ENCODE measurements at places on chromosomes 7 and 10.
A peak's percentile ranks its signal among the peaks of the same experiment; 100 is the strongest.

DNA sequence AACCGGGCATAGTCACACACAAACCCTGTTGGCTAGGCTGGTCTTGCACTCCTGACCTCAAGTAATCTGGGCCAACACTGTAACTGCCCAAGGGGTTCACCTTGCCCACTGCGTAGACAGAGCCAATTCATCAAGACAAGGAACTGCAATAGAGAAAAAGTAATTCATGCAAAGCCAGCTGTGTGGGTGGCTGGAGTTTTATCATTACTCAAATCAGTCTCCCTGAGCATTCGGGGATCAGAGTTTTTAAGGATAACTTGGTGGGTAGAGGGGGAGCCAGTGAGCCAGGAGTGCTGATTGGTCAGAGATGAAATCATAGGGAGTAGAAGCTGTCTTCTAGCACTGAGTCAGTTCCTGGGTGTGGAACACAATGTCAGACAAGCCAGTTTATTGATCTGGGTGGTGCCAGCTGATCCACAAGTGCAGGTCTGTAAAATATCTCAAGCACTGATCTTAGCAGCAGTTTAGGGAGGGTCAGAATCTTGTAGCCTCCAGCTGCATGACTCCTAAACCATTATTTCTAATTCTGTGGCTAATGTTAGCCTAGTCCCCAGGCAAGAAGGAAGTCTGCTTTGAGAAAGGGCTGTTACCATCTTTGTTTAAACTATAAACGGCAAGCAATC lies 15.6 kb upstream of the FXYD4 start:
- no peak for DNase-seq

DNA sequence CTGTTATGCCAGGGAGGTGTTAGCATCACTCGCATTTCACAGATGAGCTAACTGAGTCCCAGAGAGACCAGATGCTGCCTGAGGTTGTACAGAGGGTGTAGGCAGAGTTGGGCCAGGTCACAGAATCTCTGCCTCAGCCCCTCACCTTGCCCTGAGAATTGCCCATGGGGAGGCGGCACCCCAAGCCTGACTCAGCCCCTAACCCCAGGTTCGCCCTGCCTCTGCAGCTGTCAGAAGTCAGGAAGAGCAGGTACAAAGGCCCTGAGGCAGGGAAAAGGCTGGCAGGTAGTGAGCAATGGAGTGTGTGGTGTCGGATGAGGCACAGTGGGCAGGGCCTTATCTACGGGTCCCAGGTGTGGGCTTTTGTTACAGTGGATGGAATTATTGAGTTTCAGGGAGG lies 79.4 kb downstream of the MYL10 start:
- no peak for DNase-seq

GRCh38 chr7:4718075-4718474 lies 36.0 kb downstream of the FOXK1 start:
- no peak for DNase-seq

- DNase-seq = peak; percentile 84
Measured at GRCh38 chr7:140653319-140654108, 12.9 kb upstream of the DENND2A start.

DNA sequence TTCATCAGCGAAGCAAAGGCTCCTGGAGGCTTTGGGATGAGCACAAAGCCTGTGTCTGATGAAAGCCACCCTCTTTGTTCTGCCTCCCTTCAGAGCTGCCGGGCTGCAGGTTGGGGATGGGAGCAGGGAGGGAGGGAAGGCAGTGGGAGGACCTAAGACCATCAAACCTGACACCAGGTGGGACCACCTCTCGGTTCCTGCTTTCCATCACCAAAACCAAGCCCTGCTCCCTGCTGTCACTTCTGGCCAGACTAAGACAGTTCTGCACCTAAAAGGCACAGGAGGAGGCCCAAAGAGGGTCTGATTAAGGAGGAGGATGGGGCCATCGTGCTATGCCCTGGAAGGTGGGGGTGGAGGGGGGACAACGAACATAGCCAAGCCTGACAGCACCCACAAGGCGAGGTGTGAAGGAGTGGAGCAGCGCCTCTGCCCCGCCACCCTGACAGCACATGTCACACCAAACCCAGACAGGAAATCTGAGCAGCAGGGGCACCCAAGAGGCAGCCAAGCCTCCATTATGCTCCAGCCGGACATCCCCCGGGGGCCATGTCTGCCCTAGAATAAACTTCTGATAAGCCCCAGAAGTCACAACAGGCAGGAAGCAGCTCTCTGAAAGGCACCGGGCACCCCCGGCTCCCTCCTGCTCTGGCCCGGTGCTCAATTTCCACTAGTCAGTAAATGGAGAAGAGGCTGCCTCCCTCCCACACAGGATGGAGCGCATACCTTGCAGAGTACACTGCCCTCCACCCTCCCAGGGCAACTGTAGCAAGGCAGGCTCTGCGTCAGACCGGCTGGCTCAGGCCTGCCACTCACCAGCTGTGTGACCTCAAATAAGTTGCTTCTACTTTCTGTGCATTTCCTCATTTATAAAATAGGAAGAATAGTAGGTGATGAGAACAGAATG lies 48.9 kb downstream of the DLG5 start:
- peak; percentile 70 for DNase-seq

DNA sequence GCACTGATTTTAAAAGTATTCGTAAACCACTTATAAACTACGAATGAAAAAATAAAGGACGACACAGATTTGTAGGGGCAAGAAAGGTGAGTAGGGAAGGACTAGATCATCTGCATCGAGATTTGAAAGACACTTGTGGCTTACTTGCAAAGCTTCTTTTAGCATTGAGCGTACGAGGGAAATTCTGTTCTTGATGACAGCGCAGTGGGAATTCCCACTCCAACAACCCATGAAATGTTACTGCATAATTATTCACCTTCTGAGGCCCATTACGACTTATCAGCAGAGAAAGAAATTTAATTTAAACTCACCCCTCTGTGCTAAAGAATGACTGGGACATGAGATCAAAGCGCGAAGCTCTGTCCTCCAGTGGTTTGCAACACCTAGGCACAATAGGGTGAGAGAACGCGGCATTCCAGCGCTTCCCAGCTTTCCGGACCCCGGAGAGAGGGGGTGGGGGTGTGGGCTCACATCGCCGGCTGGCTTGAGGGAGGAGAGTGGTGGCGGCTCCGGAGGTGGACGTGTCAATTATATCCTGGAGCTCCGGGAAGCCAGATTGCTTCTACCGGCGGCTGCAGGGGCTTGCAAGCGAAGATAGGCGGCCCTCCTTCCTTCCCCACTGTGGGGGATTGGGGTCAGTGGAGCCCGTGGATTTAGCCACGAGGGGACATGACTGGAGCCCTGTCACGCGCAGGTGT lies 10.3 kb downstream of the SP8 start:
- no peak for DNase-seq

GRCh38 chr10:63711867-63712716 lies 190.9 kb downstream of the REEP3 start:
- DNase-seq = peak; percentile 98

DNA sequence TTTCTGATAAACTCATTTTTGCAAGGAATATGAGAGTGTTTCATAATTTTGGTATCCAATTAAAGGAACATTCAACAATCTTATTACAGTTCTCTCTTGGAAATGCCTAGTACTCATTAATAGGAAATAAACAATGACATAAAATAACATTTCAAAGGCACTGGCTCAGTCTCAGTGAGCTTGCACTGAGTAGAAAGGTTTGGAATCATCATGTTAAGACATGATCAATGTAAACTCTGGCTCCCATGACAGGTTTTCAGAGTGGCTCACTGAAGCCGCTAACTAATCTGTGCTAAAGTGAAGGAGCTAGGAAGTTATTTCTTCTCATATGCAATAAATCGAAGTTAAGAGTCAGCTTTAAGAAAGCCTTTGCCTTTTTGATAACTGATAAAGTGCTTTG lies 203.3 kb upstream of the HGF start:
- no peak for DNase-seq

DNA sequence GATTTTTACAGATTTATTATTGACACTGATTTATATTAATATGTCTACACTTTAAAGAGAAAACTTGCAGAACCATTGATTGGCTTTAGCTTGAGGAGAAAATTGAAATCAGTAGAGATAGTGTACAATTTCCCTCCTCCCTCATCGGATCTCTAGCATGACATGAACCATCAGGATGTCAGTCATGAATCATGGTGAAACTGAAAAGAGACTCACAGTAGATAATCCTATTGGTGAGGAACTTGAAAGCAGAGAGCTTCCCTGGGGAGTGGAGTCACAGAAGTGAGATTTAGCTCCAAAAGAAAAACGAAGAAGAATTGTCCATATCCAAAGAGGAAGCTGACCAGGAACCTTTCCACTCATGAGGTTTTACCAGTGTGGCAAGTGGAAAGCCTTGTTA lies 346.8 kb downstream of the ABCA13 start:
- DNase-seq = no peak

- no peak for DNase-seq
Measured at GRCh38 chr7:7109934-7110333, 72.4 kb upstream of the C1GALT1 start.

- DNase-seq = no peak
Measured at GRCh38 chr10:35355971-35356724, 19.8 kb downstream of the CCNY start.

DNA sequence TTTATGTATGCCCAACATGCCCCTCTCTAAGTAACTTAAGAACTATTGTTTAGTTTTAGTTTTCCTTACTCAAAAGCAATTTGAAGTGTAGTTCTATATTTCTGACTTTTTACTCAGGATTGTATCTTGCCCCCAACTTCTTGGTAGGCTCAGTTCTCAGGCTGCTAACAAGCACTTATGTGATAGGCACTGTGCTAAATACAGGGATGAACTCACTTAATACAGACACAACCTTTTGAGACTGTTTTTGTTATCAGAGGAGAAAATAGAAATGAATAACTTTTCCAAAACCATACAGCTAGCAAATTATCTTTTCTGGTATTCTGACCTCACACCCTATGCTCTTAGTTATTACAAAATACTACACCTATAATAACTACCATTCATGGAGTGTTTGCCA lies 16.3 kb downstream of the TAX1BP1 start:
- DNase-seq = no peak

DNA sequence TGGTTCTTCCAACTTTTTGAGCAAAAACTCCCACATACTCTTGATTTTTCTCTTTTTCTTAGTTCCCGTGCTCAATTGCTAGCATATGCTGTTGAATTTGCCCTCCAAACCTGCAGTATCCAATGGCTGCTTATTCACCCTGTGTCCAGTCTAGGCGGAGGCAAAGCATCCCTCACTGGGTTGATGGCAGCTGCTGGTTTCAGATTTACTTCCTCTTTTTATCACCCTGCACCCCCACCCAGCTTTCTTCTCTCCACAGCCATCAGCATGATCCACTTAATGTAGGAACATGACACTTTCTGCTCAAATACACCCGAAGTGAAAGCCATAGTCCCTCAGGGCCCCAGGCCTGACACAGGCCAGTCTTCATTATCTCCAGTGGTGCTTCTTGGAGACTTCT lies 87.6 kb upstream of the ADARB2 start:
- no peak for DNase-seq

DNA sequence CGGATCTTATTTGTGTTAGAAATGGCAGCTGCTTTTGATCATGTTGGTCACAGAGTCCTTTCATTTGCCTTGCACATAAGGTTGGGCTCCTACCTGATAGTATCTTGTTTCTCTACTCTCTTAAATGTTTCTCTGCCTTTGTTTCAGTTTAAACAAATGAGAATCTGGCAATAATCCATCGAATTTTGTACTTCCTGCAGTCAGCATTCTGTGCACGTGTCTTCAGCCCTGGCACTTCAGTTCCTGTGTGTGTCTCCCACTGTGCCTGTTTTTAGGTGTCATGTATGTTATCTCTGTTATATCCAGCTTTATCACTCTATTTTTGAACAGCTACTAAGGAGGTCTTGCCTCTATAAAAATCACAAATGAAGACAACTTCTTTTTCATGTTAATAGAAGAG lies 28.4 kb upstream of the PTER start:
- DNase-seq = peak; percentile 19

DNA sequence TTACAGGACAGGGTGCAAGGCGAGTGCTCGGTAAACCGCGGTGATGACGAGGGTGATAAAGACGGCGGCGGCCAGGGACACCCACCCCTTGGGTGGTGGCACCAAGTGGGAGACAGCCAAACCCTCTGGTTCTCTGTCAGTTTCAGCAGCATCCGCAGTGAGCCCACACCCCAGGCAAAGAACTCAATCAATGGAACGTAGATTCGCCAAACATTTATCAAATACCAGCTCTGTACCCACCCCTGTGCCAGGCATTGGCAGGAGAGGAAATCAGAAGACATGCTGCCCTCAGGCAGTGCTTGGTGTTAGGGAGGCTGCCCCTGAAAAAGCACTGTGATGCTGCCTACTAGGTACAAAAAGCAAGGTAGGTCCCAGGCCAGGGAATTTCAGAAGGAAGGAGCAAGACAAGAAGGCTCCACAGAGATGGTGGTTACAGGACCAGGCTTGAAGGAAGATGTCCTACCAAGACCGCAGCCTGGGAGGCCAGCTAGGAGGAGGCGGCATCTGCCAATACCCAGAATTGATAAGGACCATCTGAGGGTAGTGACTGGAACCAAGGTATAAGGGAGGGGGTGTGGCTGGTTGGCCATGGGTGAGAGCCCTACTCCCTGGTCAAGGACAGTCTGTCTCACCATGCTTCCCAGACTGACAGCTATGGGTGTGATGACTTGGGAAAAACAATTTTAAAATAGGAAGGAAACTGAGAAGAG lies 10.2 kb upstream of the PNLIPRP2 start:
- no peak for DNase-seq

GRCh38 chr10:100655760-100656421 lies 89.5 kb upstream of the PAX2 start:
- DNase-seq = no peak

DNA sequence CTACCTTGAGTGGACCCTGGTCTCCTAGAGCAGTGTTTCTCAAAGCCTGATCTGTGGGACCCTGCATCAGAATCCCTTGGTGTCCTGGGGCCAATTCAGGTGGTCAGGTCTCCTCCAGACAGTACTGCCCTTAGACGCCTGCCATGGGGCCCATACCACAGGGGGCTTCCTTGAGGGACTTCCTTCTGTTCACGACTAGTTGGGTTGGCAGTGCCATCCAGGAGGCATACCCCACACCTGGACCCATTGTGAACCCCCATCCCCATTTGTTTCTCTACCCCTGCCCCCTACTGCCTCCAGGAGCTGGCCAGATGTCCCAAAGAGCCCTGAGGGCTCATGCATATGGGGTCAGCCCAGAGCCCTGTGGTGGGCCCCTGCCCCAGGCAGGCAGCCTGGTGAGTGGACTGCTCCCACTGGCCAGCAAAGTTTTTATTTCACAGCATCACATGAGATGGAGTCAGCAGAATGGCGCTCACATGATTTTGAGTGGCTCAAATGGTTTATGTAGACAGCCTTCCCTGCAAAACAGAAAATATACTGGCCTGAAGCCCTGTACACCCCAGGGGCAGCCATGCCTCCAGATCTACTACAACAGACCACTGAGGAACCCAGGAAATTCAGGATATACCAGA lies 259.9 kb upstream of the ZMIZ1 start:
- no peak for DNase-seq

- DNase-seq = peak; percentile 83
Measured at GRCh38 chr10:103276896-103277712, at the start of gene INA. INA (plus strand) TSS chr10:103277138; CDS start chr10:103277212, 74 bp downstream.

- DNase-seq = no peak
Measured at GRCh38 chr10:88731296-88731695, 25.2 kb downstream of the LIPK start.

- DNase-seq = no peak
Measured at GRCh38 chr10:14879124-14879927, 660 bp downstream of the SUV39H2 start.

- no peak for DNase-seq
Measured at GRCh38 chr7:12635830-12636229, 51.6 kb upstream of the ARL4A start.

All from NCI-H2081 (cell line).